ENCODE measurements at places on chromosomes 2 and 18.

GRCh38 chr2:14540015-14540414 lies 92.5 kb upstream of the LRATD1 start:
- DNase-seq, result no peak
- no peak overlapping the region for H3K4me3 ChIP-seq
- H3K36me3 ChIP-seq, result no peaks in the 10 kb centered on the region
- H3K27ac ChIP-seq, result no peak overlapping the region

GRCh38 chr2:53884883-53885282 lies 25.1 kb upstream of the GPR75 start:
- H3K27ac ChIP-seq, result no peak overlapping the region
- no peak overlapping the region for H3K4me3 ChIP-seq
- H3K27me3 ChIP-seq, result no peaks in the 10 kb centered on the region

DNA sequence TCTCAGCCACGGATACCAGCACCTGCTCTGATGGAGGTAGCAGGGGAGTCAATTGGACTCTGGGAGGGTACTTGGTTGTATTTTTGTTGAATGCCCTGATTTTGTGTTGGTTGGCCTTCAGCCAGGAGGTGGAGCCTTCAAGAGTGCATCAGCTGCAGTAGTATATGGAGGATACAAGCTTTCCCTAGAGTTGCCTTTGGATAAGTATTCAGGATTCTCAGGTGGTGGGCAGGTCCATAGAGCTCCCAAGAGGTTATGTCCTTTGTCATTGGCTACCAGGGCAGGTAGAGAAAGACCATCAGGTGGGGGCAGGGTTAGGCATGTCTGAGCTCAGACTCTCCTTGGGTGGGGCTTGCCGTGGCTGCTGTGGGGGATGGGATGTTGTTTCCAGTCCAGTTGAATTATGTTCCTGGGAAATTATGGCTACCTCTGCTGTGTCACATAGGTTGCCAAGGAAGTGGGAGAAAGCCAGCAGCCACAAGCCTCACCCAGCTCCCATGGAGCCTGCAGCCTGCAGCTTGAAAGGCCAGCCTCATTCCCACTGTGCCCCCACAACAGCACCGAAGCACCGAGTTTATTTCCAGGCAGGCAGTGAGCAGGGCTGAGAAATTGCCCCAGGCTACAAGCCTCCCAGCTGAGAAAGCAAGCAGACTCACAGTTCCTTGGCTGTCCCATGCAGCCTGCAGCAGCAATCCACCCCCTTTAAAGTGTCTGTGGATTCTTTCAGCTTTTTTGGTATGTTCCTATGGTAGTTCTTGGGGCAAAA lies 38.6 kb upstream of the CHST9 start:
- DNase-seq, result no peak
- H3K4me3 ChIP-seq, result no peak overlapping the region
- H3K27me3 ChIP-seq, result no peaks in the 10 kb centered on the region
- no peaks in the 10 kb centered on the region for H3K4me1 ChIP-seq

DNA sequence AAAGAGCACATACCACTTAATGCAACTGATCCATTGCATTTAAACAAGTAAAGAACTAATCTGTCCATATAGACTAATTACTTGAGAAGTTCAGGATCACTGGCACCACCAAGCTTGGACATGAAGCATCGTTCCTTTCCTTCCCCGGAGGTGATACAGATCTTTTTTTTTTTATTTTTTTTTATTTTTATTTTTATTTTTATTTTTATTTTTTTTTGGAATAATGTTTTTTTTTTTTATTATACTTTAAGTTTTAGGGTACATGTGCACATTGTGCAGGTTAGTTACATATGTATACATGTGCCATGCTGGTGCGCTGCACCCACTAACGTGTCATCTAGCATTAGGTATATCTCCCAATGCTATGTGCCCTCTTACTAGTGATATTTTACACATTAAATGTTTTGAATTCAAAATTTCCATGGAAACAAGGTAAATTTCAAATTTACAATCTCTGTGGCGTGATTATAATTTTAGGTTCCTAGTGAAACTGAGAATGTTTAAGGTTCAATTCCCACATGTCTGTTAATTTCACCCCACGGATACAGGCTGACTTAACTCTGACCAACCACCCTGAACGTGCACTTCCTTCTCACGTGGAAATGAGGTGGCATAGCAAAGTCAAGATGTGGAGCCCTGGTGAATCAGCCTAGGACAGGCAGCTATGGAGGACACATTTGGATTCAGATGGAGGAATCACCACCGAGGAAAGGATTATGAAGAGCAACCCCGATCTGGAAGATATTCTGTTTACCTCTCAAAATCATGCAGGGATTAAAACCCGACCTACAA lies 101.6 kb upstream of the THOC1 start:
- no peaks in the 10 kb centered on the region for H3K36me3 ChIP-seq
- no peaks in the 10 kb centered on the region for H3K27me3 ChIP-seq
- H3K4me3 ChIP-seq, result no peak overlapping the region
- no peaks in the 10 kb centered on the region for H3K4me1 ChIP-seq

- H3K4me3 ChIP-seq, result no peak overlapping the region
- no peaks in the 10 kb centered on the region for H3K36me3 ChIP-seq
- DNase-seq, result no peak
These were observed 73.9 kb upstream of the UXS1 start for GRCh38 chr2:106267997-106268396.

GRCh38 chr2:186841940-186842339 lies 7.0 kb downstream of the ZSWIM2 start:
- no peaks in the 10 kb centered on the region for H3K4me1 ChIP-seq
- H3K36me3 ChIP-seq, result no peaks in the 10 kb centered on the region
- H3K4me3 ChIP-seq, result no peak overlapping the region
- no peak overlapping the region for H3K27ac ChIP-seq
- no peak for DNase-seq

DNA sequence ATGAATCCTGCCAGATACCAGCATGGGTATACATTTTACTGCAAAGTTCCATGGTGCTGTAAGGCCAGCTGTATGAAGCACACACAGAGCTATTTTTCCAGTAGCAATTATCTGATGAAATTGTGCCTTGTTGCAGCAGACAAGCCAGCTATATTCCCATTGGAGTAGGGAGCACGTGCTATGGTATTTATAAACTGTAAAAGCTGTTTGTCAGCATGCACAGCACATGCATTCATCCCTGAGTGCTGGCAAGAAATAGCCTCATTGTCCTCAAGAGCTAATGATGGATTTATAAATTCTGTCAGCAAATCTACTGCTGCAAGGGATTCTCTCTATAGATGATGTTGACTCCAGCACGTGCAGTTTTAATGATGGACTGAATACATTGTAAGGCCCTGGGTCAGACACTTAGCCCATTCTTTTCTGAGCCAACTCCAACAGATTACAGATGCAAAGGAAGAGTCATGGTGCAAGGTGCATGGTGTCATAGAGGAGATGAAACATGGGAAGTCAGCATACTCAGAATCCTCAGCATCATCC lies 61.7 kb downstream of the KCNS3 start:
- no peaks in the 10 kb centered on the region for H3K36me3 ChIP-seq
- no peak overlapping the region for H3K4me3 ChIP-seq
- H3K27me3 ChIP-seq, result no peaks in the 10 kb centered on the region

DNA sequence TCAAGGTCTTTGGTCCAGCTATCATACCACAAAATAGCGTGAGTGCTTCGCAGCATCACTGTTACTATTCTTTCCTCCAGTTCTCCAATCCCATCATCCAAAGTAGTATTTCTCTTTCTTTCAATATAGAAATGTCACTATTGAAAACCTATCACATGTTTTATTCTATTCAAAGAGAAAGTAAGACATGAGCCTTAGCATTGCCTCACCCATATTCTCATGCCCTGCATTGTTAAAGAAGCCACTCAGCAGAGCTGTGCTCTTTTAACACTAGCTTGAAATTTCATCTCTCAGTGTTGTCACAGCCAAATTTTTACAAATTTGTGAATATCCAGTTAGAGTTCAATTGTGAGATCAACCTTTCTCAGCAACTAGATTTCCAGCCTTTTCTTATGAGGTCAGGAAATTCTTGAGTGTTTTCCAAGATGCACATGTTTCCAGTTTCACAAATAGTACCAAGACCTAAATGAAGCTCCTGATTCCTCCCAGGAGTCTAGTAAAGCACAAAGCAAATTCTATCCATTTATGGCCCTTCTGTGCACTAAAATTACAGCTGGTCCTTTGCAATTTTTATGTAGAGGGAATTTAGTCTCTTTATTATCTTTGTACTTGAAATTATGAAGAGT lies 343.7 kb downstream of the SPAG16 start:
- H3K36me3 ChIP-seq, result no peaks in the 10 kb centered on the region
- no peak overlapping the region for H3K4me3 ChIP-seq
- H3K27ac ChIP-seq, result no peak overlapping the region
- no peaks in the 10 kb centered on the region for H3K4me1 ChIP-seq
- DNase-seq, result no peak

DNA sequence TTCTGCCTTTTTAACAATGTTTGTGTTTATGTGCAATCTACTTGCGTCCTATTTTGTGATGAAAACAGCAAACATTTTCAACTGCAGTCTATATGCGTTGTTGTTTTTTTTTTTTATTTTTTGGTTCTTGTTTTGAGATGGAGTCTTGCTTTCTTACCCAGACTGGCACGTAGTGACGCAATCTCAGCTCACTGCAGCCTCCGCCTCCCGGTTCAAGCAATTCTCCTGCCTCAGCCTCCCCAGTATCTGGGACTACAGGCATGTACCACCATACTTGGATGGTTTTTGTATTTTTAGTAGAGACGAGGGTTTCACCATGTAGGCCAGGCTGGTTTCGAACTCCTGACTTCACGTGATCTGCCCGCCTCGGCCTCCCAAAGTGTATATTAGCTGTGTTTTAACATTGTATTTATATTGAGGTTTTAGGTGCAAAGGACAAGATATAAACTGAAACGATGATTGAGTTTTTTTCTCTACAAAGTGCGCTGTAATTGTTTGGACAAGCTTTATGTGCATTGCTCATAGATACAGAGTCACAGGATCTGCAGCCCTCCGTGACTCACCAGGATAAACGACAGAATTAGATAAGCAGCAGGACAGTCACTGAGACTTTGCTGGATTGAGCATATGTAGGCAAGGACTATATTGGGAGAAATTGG lies 17.4 kb downstream of the CDH7 start:
- no peaks in the 10 kb centered on the region for H3K4me1 ChIP-seq
- no peak overlapping the region for H3K4me3 ChIP-seq
- H3K27me3 ChIP-seq, result no peaks in the 10 kb centered on the region

DNA sequence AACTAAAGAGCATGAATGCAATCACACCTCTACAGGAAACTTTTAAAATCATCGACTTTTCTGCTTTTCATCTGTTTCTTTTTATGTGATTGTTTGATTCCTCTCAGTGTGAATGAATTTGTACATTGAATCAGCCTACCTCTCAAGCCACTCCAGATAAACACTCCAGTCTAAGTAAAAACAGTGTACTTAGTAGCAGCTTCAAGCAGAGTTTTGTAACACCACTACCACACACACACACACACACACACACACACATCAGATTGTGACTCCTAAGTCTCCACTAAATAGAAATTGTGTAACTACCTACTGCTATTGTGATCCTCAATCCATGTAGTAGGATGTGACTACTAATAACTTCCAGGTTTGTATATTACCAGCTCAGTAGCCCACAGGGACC lies 65.3 kb upstream of the EPB41L5 start:
- no peaks in the 10 kb centered on the region for H3K4me1 ChIP-seq
- no peak for DNase-seq
- no peak overlapping the region for H3K27ac ChIP-seq
- peaks cover 77% of the 10 kb centered on the region for H3K36me3 ChIP-seq
- no peaks in the 10 kb centered on the region for H3K27me3 ChIP-seq

DNA sequence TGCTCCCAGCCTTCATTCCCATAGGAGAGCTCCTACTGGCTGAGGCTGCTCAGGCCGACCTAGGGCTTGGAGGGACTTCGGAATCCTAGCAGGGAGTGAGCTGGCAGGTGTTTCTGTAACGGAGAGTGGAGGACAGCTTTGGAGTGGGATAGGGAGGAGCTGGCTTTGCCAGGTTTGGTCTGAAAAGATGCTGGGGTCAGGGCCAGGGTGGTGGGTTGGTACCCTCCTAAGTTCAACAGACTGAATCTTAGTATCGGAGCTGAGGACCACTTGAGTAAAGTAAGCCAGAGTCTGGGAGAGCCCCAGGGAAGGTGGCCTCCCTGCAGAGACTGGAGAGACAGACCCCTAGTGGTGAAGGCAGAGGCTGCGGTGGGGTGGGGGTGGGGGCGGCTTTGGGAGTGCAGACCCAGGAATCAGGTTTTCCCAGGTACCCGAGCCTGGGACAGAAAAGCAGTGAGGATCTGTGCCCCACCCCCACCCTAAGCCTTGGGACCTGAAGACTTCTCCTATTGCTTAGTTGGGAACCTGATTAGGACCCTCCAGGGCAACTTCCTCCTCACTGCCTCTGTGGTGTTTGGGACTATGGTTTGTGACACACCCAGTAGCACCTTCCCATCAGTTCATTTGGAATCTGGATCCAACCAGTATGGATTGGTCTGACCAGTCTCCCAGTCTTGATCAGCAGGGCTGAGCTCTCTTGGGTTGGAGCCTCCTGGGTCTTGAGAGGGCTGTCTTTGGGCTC lies 3.0 kb downstream of the CNNM4 start:
- no peak overlapping the region for H3K27ac ChIP-seq
- H3K4me1 ChIP-seq, result peaks cover 71% of the 10 kb centered on the region
- DNase-seq, result peak; percentile 5

GRCh38 chr18:26175481-26175880 lies 41.8 kb downstream of the PSMA8 start:
- DNase-seq, result no peak
- H3K4me1 ChIP-seq, result peaks cover 3% of the 10 kb centered on the region
- H3K27me3 ChIP-seq, result no peaks in the 10 kb centered on the region
- H3K36me3 ChIP-seq, result no peaks in the 10 kb centered on the region
- no peak overlapping the region for H3K4me3 ChIP-seq

DNA sequence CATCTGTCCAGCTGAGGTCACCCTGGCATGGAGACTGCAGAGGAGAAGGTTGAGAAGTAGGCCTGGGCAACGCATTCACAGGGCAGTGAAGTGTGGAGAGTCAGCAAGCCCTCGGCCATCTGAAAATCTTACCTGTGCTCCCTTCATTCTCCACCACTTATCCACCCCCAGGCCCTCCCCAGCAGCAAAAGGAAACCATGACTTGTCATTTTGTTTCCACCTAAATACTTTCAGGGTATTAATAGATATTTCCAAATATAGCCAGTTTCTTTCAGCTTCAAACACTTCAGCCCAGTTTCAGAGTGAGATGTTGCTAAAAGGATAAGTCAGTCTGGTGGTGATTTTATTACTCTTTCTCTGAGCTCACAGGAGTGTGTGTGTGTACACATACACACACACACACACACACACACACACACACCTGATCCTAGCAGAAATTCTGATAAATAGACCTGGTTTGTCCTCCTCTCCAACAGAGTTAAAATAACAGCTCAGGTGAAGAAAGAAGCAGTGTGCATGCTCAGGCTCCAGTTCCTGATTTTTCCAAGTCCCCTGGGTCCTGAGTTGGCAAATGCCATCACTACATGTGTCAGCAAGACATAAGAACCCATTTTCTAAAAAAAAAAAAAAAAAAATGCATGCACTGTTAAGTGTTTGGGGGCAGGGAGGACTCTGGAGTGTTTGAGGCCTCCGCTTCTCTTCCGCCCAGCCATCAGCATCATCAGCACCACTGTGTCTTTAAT lies 82.8 kb downstream of the LOXHD1 start:
- no peak overlapping the region for H3K27ac ChIP-seq
- no peaks in the 10 kb centered on the region for H3K4me1 ChIP-seq
- no peaks in the 10 kb centered on the region for H3K27me3 ChIP-seq
- DNase-seq, result no peak
- H3K4me3 ChIP-seq, result no peak overlapping the region

GRCh38 chr18:10748641-10749040 lies 222.8 kb downstream of the NAPG start:
- no peak for DNase-seq
- H3K4me3 ChIP-seq, result no peak overlapping the region
- H3K27ac ChIP-seq, result no peak overlapping the region

GRCh38 chr2:233572468-233572867 lies 5.9 kb upstream of the USP40 start:
- peaks cover 2% of the 10 kb centered on the region for H3K27me3 ChIP-seq
- no peaks in the 10 kb centered on the region for H3K36me3 ChIP-seq
- H3K4me1 ChIP-seq, result no peaks in the 10 kb centered on the region
- H3K27ac ChIP-seq, result no peak overlapping the region
